ENCODE measurements at places on chromosomes 11 and 22.

- no peak for DNase-seq
Measured at GRCh38 chr22:19213442-19214077, 35.0 kb upstream of the SLC25A1 start.

DNA sequence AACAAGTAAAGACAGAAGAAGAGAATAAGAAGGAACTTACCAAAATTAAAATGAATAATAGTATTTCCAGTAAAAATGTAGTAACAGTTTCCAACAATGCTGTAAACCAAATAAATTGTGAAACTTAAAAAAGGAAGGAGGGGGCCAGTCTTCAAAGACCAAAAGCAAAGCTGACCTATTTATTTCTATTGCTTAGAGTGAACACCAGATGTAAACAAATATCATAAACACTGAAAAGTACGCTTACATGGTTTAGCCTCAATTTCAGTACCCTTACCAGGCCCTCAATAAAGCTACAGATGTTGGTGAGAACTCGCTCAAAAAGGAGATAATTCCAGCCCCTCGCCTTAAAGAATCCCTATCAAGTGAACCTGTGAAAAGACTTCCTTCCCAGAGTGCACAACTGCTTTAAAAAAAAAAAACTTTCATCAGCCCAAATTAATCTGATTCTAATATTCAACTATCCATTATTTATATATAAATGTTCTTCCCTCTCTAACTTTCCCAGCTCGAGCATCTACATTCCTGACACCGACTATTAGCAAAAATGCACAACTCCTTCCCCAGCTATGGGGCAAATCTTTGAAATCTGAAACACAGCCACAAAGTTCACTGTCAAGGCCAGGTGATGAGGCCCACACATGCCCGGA, 2.4 kb downstream of the PHF21A start:
- no peak for DNase-seq

- no peak for DNase-seq
Measured at GRCh38 chr11:71170624-71171423, 81.6 kb downstream of the SHANK2 start.

- no peak for DNase-seq
Measured at GRCh38 chr11:105073456-105074165, 28.5 kb upstream of the CARD16 start.

- no peak for DNase-seq
Measured at GRCh38 chr11:123235656-123236261, 40.7 kb upstream of the CLMP start.

DNA sequence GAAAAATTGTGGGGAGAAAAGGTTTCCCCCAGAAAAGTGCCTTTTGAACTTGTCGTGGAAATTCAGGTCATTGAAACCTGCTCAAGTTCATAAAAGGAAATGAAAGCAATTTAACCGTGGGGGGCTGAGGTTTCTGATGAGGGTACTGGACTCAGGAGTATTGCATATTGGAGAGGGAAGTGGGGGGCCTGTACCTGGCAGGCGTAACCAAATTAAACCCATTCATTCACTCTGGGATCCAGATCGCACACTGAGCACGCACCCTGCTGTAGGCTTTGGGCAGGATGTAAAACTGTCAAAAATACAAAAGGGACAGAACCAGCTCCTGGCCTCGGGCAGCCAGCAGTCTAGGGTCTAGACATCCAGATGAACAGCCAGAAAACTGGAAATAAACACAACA, 1517.4 kb downstream of the BRD1 start:
- DNase-seq: no peak

DNA sequence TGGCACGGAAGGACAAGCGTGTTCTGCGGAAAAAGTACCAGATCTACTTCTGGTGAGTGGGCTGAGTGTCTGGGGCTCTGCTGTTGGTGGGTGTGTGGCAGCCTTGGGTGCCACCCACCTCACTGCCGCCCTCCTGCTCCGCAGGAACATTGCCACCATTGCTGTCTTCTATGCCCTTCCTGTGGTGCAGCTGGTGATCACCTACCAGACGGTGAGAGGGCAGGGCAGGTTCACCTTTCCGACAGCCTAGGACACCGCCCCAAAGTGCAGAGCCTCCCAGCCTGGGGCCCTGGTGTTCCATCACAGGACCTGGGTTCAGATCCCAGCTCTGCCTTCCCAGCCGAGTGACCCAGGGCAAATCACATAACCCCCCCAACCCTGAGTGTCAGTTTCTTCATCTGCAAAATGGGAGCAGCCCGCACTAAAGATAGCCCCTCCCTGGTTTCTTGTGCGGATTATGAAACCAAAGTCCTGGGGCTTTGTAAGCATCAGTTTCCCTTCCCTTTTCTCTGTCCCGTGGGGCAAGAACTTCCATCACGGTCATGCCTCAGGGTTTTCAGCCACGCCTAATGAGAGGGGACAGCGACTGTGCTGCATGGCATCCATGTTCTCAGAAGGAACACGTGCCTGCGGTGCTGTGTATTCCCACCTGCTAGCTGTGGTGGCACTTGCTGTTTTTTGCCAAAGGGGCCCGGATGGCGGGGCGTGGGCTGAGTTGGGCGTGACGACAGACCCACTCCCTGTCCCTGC, 9.8 kb upstream of the TAGLN start:
- no peak for DNase-seq

GRCh38 chr11:73598719-73599379, 937 bp upstream of the FAM168A start:
- no peak for DNase-seq

DNA sequence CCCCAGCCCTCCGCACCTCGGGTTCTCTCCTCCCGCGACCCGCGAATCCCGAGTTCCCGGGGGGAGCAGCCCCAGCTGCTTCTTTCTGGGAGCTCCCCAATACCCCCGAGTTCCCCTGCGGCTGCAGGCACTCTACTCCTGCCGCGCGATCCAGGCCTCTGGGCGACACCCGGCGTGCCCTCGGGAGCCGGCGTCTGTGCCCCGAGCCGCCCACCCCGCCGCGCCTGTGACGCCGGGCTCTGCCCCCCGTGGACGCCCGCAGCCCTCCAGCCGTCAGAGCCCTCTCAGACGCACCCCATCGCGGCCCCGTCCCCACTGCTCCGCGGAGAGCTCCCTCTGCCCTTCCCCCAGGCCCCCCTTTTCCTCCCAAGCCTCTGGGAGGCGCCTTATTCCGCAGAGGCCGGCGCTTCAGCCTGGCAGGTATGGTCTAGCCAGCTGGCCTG, 422 bp downstream of the GLB1L2 start:
- peak; percentile 9 for DNase-seq

DNA sequence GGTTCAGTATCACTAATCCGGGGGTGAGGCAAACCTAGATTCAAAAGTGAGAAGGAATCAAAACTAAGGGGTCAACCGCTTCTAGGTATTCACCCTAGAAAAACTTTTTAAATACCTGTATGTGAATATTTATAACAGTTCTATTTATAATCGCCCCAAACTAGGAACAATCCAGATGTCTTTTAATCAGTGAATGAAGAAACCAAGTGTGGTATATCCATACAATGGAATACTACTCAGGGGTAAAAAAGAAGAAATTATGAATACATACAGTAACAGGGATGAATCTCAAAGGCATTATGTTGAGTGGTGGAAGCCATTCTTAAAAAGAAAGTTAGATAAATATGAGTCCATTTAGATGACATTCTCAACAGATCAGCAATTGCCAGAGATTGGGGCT, 178.0 kb upstream of the BLID start:
- DNase-seq: no peak

GRCh38 chr11:116867619-116868018, 30.2 kb upstream of the APOA1 start:
- no peak for DNase-seq

- DNase-seq: no peak
Measured at GRCh38 chr11:128890216-128890542, 977 bp upstream of the KCNJ5 start.

DNA sequence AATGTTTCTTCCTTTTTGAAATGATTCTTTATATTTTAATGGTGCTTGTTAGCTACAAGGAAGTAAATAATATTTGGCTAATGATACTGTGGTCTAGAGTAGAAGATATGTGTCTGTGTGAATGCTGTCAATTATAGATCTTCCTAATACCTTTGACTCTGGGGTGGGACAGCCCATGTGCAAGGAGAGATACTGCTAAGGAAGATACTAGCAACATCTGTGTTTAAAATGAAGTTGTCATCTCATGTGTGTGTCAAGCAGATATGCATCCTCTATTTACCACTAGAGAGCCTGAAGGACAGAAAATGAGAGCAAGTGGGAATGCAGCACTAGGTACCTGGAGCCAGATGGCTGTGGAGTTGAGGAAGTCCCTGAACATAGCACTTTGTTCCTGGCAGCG, 34.1 kb downstream of the PPME1 start:
- no peak for DNase-seq

GRCh38 chr11:63884196-63884932, 32.6 kb downstream of the RCOR2 start:
- no peak for DNase-seq

DNA sequence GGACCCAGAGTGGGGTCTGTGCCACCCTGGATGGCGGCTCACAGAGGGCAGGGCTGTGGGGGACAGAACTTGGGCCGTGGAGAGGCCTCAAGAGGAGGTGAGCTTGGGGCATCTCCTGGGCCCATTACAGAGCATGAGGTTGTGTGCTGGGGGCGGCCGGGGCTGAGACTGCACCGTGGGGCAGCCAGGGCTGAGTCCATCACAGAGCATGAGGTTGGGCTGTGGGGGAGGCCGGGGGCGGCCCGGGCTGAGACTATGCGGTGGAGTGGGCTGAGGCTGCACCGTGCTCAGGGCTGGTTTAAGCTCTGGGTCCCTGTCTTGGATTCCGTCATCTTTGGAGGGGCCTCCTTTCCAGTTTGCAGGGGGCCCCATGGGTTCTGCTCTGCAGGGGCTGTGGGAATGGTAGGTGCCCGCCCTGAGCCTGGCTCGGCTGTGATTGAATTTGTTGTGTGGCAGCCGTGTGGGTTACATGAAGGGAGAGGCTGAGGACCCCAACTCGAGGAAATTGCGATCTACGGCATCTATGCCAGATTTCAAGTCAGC, 38.1 kb upstream of the MUC5AC start:
- DNase-seq: no peak

DNA sequence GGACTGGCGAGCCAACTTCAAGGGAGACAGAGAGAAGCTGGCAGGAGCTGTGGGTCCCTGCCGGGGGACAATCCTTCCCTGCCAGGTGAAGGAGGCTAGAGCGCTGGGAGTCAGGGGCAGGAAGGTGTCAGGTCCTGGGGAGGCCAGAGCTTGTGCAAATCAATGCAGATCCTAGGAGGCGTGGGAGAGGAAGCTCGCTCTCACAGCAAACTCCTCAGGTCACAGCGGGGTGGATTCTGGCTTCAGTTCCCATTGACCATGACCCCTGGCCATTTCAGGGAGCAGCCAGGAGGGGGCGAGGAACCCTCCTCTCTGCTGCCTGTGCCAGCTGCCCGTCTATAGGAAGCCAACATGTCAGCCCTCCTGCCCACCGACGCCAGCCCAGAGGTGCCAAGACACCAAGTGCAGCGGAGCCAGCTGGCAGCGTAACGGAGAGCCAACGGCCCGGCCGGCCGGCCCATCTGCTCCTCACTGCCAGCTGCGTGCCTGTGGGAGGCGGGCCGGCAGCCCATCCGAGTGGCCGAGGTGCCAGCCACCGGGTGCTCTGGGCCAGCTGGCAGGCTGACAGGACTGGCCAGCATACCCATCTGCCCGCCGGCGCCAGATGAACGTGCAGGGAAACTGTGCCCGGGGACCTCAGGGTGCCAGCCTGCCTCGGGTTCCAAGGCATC, 374.8 kb downstream of the MIAT start:
- no peak for DNase-seq

DNA sequence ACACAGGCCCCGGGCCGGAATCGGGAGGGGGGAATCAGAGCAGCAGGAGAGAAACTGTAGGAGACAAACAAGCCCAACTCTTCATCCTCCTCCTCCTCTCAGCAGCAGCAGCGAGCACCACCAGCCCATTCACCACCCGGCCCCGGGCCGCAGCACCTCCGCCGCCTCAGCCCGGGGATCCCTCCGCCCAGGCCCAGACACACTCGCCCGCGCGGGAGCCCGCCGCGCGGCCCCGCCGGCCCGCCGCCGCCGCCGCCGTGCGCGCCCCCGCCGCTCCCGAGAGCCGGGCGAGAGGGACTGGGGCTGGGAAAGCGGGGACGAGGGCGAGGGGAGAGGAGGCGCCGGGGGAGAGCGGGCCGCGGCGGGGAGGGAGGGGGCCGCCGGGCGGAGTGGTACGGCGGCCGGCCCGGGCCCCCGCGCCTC, at the start of gene PHF21A:
Gene PHF21A (minus strand): TSS at position 154 of the 423 bp plus-strand sequence. CDS start 37,235 bp downstream, outside the sequence.
- peak; percentile 93 for DNase-seq

DNA sequence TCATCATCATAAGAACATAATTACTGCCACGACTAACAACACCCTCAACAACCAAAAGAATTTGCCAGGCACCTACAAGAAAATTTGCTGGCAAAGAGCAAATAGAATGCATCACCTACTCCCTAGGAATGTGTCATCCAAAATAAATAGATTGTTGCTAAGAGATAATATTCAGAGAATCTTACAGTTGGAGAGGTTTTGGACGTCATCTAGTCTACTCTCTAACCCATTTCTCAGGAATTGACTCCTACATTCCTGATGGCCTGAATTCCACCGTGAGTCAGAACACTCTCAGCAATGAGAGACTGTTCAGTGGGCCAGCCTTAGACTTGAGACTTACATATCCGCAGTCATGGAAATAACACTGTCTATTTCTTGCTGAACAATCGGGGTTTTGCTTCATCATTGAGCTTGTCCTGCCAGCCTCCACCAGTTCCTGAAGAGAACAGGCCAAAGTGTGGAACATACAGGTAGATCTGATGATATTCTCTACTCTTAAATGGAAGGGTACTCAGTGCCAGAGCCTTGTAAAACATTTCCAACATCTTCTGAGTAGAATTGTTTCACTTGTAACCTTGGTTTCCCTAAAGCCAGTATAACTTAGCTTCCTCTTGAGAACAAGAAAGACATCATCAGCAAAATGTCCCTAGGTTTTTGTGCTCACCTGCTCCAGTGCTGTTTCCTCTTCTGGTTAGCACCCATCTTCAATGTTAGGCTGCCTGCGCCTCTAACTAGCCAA, 8.3 kb downstream of the KIRREL3 start:
- no peak for DNase-seq

GRCh38 chr11:44934110-44934509, 16.6 kb downstream of the TP53I11 start:
- no peak for DNase-seq
